ENCODE measurements at places on chromosomes 7 and 10.

GRCh38 chr7:37993060-37993501, 72.6 kb downstream of the EPDR1 start:
- no peak for DNase-seq

DNA sequence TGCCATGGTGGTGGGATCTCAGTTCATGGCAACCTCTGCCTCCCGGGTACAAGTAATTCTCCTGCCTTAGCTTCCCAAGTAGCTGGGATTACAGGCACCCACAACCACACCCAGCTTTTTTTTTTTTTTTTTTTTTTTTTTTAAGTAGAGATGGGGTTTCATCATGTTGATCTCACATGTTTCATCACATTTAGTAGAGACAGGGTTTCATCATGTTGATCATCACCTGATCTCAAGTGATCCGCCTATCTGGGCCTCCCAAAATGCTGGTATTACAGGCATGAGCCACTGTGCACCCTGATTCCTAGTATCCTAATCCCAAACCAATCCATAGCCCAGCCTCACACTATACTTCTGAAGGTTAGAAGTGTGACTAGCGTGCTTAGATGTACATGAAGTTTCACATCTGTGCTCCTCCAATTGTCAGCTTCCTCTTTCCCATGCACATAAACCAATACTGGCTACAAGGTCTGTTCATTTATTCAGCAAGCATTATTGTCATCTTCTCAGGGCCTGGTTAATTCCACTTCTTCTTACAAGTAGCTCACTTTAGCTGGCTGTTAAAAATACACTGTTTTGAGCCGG, 6.8 kb upstream of the NAT16 start:
- DNase-seq: no peak

DNA sequence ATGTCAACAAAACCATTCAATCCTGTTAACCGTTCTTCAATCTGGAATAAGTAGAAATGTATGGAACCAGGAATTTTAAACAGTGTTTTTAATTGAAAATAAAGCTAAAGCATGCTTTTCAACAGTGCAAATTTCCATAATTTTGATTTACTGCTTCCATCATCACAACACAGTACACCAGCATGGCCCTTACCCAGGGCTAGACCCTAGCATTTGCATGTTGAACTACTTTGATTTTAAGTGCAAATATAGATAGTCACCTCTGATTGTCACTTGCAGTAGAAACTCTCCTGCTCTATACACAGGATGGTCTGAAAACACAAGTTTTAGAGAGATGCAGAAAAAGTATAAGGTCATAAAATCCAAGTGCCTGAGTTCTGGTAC, 12.1 kb downstream of the SKIDA1 start:
- no peak for DNase-seq

DNA sequence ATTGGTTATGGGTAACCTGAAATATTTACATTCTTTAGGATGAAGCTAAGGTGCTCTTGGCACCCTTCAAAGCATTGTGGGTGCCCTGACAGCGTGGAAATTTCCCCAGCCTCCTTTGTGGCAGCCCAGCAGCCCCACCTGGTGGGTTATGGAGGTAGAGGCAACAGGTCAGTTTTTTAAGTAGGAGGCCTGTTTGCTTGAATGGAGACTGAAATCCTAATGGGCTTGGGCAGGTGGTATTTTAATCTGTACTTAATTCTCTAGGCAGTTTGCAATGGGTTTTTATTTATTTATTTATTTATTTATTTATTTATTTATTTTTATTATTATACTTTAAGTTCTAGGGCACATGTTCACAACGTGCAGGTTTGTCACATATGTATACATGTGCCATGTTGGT, 139.4 kb downstream of the EPC1 start:
- DNase-seq: peak; percentile 5

DNA sequence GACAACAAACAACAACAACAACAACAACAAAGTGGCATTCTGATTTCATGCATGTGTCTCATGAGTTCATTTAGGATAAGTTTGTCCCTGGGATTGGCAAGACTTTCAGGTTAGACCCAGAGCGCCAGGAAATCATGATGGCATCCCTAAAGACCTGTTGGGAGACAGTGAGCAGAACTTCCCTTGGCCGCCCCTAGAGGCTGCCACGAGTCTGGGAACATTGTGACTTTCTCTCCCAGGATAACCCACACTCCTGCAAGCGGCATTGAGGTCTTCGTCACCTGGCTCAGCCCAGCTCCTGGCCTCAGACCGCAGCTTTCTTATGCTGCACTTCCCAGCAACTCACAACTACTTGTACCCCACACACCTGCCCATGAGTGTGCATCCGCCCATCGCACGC, 80.5 kb upstream of the RNF32 start:
- DNase-seq: no peak

DNA sequence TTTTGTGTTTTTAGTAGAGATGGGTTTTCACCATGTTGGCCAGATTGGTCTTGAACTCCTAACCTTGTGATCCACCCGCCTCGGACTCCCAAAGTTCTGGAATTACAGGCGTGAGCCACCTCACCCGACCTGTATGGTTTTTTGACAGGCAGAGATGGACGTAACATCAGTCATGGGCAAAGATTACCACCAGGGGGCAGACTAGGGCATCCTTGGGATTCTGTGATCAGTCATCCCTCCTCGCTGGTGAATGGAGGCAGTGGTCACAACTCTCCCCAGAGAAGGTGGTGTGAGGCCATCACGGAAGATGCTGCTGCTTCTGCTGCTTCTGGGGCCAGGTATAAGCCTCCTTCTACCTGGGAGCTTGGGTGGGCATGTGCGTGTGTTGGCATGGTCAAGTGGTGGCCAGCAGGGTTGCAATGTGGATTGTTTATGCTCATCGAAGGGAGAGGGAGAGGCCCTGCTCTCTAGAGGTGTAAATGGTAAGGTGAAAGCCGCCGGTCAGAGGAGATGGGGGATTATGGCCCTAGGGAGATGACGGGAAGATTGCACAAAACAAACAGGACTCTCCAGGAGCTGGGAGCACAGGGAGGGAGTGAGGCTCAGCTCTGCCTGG, 122.7 kb upstream of the PRSS1 start:
- DNase-seq: peak; percentile 31

GRCh38 chr10:132335189-132336063, 3.4 kb downstream of the LRRC27 start:
- DNase-seq: no peak

DNA sequence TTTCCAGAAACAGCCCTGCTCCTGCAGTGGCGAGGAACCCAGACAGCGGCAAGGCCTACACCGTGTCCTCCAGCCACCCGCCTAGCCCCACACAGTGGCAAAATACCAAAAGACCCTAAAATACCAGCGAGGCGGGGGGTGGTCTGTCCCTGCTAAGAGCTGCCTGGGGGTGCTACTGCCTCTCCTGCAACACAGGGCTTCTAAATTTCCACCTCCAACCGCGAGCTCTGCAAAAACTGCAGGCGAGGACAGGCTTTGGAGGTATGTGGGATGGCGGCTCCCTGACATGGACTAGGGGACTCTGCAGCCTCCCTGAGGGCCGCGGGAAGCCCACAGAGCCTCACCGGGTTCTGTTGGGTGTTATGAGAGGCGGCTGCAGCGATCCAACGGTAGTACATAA, 122.3 kb downstream of the WDR37 start:
- no peak for DNase-seq

DNA sequence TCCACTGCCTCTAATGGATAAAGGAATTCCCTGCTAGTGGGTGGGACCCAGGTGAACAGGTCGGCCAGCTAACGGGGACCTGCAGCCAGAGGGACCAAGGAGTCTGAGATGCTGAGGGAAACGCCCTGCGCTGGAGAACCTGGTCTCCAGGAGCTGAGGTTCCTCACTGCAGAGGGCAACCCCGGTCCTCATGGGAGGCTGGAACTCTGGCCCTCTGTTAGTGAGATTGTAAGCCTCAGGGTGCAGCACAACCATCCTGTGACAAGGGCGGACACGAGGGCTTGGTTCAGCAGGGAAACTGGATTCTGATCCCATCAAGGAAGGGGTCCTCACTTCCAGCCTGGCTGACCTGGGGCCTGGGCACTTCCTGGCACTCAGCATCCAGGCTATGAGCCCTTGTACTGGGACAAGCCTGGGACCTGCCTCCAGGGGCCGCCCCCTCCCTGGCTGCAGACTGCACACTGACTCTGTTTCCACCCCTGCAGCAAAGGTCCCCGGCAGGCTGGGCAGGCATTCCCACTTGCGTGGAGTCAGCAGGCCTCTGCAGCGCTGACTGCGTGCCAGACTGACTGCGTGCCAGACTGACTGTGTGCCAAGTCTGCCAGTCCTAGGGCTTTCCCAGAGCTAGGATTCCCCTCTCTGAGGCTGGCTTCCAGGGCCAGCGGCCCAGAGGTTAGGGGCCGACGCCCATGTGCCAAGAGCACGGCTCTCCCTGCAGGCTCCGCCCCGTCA, 143.2 kb downstream of the MAPK8 start:
- DNase-seq: no peak

GRCh38 chr7:151252561-151252835, 4.0 kb upstream of the SMARCD3 start:
- no peak for DNase-seq

- no peak for DNase-seq
Measured at GRCh38 chr10:113264333-113265131, 288.3 kb upstream of the HABP2 start.

DNA sequence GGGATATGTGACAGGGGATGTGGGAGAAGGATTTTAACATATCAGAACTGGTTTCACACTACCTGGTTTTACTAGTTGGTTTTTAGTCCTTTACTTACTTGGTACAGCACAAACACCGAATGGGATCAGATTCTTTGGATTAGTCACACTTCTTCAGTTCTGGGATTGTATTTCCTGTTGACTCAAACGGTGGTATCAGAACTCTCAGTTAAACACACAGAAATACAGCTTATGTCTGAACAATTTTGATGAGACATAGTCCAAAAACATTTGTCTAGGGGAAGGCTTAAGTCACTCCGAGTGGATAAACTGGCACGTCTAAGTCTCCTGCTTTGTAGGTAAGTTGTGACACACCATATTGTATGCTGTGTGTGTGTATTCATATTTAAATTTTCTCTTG, 480.5 kb downstream of the PHTF2 start:
- no peak for DNase-seq

GRCh38 chr7:154856733-154857132, 146.2 kb downstream of the PAXIP1 start:
- no peak for DNase-seq

DNA sequence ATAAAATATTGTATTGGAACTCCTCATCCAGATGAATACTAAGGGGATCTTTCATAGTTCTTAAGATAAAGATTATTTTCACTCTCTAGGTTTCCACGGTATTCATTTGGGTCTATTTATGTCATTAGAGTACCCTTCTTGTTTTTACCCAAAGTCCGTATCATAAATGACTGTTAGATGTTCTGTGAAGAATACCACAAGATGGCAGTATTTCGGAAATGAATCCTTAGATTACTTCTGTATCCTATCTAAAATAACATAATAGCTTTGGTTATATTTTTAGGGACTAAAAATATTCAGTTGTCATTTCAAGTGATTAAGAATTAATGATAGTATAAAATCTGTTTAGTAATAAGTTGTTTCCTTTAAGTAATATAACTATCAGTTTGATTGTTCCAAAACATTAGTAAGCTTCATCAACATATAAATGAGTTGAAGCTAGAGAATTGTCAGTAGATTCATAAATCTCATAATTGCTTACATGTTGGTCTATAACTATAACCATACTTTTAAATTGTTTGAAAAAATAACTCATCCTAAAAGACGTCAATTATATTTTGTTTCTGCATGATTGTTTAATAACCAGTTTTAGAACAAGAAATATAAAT, 337.5 kb upstream of the KCND2 start:
- DNase-seq: no peak

DNA sequence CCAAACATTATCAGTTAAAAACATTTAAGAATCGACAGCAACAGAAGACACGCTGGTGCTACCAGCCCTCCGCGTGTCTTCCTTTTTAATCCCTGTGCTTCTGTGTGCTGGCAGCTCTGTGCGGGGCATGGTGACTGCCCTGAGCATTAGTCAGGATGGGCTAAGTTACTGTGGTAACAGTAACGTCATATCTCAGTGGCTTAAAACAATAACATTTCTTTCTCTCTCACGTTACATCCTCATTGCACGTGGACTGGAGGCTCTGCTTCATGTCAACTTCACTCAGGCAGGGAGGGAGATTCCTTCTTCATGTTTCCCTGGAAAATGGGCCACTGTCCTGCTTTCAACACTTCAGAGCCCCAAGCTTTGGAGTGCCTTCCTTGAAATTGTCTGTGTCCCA, 378.5 kb downstream of the CCSER2 start:
- no peak for DNase-seq

GRCh38 chr7:99562832-99563231, 4.4 kb downstream of the ZNF655 start:
- DNase-seq: no peak

DNA sequence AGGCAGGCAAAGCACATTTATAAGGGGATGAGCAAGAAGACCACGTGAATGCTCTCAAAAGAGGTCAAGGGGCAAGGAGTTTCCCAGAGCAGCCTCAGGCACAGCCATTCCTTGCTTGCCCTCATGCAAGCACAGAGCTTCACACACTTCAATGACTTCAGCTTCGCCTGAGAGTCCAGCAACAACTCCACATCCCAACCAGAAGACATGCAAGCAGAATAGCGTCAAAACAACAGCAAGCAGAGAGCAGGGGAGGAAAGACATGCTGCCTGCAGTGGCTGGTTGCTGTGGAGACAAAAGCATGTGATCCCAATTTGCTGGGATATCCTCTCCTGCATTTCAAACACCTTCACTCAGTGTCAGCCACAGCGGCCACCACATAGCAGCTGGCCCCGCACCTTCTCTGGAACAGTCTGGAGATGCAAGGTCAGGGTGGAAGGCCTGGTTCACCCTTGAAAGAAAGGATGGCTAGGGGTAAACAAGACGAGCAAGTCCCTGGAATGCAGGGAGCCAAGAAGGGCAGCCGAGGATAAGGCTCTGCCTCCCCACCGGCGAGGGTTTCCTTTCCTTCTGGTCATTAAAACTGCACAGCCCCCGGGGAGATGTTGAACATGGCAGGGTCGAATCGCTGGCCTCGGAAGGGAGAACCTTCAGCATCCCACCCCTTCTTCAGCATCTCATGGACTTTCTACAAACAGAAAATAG, 60.2 kb upstream of the CAMK2B start:
- DNase-seq: no peak
